Occipital lobe (tissue), 3 donors: ENCODE measurements at places on chromosomes 7 and 10. TPM values are rescaled to one million over a fixed set of nuclear protein-coding genes. Genes with fewer than 3 reads are reported as not detected.

The ZNF282 gene
- total RNA-seq: 25.7 TPM

The GHRHR gene
- total RNA-seq: not detected

The AOAH gene
- total RNA-seq: 3.6 TPM

The P4HA1 gene
- 41.3 TPM for total RNA-seq

The ANKRD30A gene
- not detected for total RNA-seq

The CFAP70 gene
- 0.62 TPM for total RNA-seq

The HOXA13 gene
- total RNA-seq: not detected

The PLPP4 gene
- 20.4 TPM for total RNA-seq

The ARPC1B gene
- 11.9 TPM for total RNA-seq

The SPDYE5 gene
- total RNA-seq: not detected

The VPS50 gene
- 134 TPM for total RNA-seq

The GPER1 gene
- 1.1 TPM for total RNA-seq

The TMEM184A gene
- total RNA-seq: not detected

The PRRT4 gene
- 2.7 TPM for total RNA-seq

The ANKIB1 gene
- 113 TPM for total RNA-seq

The GPR141 gene
- total RNA-seq: not detected

The WDR86 gene
- 50.2 TPM for total RNA-seq
